ENCODE measurements at places on chromosomes 11 and 22. TPM values are rescaled to one million over a fixed set of nuclear protein-coding genes. Genes with fewer than 3 reads are reported as not detected.

The MMP1 gene
- total RNA-seq: not detected

The CNGA4 gene
- 0.16 TPM for total RNA-seq

The CHCHD10 gene
- 134 TPM for total RNA-seq

The SIAE gene
- total RNA-seq: 4.8 TPM

The RBMXL2 gene
- total RNA-seq: not detected

The TENM4 gene
- total RNA-seq: not detected

The TSG101 gene
- 33.5 TPM for total RNA-seq

The JRKL gene
- 10.3 TPM for total RNA-seq

The PKP3 gene
- total RNA-seq: 0.13 TPM

The KCTD14 gene
- total RNA-seq: 0.47 TPM

The SLC15A3 gene
- 2.0 TPM for total RNA-seq

The TMEM184B gene
- 30.8 TPM for total RNA-seq

The C1QTNF5 gene
- total RNA-seq: not detected

The WNT7B gene
- not detected for total RNA-seq

The SCGB1D2 gene
- not detected for total RNA-seq

The KDELR3 gene
- total RNA-seq: 0.99 TPM

The SERHL2 gene
- total RNA-seq: 2.3 TPM

All from activated CD8-positive, alpha-beta T cell treated with anti-CD3 and anti-CD28 coated beads, Interleukin-2, amount 10 ng/mL, durations not matched to agents 7 days and 5 days (primary cell).